ENCODE measurements at places on chromosomes 6 and 20.

DNA sequence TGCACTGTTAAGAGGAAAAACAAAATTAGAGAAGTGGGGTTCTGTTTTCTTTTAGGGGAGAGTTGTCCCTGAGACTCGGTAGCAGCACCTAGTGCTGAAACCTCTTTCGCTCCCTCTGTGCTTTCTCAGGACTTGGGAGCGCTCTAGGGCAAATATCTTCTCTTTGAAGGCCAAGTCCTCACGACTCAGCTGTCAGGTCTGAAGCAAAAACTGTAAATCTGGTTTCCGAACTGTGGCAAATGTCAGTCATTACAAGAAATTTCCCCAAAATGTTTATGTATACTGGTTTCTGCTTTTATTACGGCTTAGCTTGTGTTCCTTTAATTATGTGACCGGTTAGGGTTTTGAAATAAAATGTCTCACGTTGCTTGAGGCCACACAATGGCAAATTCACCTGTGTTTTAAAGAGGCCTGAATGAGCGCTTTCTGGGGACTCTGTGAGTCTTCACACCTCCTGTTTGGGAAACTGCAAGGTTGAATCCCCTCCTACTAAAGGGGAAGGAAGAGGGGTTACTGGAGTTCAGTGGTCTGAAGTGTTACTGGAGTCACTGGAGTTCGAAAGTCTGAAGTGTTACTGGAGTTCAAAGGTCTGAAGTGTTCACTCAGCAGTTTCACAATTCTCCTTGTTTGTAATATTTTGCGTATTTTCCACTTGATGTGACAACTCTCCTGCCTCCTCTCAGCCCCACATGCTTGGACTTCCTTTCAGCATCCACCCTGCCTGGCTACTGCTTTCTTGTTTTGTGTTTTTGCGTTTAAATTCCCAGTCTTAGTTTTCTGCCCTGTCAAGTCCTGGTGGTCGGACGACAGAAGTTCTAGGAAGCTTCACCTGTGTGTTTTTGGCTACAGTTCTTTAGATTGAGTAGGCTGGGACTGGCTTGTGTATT lies 1.6 kb downstream of the SMPDL3A start:
- DNase-seq, result no peak

DNA sequence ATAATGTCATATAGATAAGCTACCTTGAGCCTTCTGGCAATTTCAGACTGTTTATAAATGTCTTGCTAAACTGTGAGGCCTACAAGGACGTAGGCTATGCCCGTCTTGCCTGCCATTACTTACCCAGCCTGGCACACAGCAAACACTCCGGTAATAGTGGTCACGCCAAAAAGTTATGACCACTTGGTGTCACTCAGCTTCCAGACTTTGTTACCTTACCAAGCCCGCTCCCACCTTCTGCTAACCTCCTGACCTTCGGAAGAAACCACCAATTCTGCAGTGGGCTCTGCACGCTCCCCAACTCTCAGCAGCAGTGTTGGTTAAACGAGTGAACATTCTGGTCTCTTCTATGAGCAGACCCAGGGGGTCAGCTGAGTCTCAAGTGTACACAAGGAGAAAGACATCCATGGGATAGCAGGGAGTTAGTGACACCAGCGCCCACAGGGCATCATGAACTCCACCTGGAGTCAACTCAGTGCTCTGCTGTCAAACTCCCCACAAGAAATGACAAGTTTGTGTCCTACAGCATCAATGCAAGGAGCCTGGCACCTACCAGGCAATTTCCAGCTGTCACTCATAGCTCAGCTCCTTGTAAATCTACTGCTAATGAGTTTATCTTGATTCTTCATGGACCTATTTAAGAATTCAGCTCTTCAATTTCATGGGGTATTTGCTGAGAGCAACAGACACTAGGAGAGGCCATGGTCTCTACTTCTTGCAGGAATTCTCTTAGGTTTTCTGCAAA lies 119.9 kb downstream of the TTLL2 start:
- DNase-seq, result no peak

DNA sequence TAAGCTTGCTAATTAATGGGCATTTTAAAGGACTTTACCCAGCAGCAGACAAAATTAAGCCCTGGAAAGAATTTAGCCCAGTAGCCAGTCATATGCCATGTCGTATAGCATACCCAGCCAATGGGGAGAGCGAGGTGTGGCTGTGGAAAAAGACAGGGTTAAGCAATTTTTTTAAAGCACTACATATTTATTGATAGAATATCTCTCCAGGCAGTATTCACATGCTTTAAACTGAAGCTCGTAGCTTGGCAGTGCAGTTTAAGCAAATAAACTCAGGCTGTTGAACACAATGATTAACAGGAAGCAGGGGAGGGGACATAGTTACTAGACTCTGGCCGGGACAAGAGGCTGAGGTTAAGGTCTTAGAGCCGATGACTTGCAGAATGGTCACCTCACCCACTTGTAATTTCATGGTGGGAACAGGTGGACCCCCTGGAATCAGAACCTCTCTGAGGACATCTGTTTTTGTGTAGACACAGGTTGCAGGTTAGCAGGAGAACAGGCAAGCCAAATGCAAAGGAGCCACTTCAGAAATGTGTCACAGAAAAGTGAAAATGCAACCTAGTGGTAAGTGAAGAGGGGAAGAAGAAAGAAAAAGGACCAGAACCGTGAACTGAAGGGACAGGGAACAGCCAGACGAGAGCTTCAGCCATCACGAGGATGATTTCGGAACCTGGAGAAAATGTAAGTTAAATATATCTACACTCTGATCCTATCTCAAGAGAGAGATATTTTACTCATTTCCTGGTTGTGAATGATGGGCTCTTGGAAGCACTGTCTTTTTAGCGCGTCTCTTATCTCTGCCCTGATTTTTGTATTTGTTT lies 7.2 kb downstream of the GCNT2 start:
- no peak for DNase-seq

GRCh38 chr6:151239603-151240035 lies at the start of gene AKAP12:
Gene AKAP12, plus strand, starts transcription at chr6:151239967. Its CDS starts 596 bp downstream, at chr6:151240563.
- DNase-seq, result no peak

- peak; percentile 36 for DNase-seq
Measured at GRCh38 chr20:40990542-40991120, 38.0 kb upstream of the TOP1 start.

DNA sequence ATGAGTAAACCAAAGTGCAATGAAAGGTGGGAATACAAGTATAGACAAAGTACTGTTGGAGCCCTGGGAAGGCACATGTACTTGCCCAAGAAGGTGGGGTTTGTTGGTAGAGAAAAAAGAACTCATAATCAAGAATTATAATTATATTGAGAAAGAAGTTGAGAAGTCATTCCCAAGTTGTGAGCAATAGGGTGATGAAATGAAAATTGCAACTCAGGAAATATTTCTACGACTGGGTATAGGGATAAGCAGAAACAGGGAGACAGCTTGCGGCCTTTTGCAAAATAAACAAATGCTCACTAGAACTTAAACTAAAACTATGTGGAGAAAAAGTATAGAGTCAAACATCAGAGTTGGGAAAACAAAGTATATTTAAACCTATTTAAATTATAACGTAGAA lies 250.7 kb upstream of the FAM83B start:
- DNase-seq, result no peak

GRCh38 chr20:9279918-9280401 lies 211.1 kb downstream of the PLCB4 start:
- no peak for DNase-seq

GRCh38 chr6:90088009-90088408 lies 193.7 kb downstream of the GJA10 start:
- no peak for DNase-seq

- no peak for DNase-seq
Measured at GRCh38 chr6:69895396-69895795, 29.0 kb downstream of the COL19A1 start.

DNA sequence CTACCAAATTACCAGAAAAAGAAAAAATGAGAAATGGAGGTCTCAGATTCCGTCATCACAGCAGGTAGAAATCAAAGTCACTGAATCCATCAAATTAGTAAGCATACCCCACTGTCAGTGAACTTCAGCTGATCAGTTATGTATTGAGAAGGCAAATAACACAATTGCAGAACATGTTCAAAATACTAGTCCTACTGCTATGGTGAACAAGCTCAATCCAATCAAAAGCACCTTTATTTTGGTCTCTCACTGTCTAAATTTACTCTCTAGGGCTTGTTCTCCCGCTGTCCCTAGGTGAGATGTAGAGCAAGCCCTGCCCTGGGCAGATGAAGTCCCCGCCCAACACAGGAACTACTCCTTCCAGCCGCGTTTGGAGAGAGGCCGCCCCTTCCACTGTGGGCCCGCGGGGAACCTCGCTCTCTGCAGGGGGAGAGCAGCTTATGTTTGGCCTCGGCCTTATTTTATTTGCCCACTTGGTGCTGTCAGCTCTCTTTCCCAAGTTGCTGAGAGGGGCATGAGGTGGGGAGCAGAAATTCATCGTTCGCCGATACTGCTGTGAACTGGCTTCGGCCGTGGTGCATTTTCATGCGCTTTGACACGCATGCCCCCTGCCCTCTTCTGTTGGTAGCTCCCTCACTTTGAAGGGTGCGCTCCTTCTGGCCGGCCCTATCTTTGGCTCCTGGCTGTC lies 14.3 kb upstream of the MAP1LC3A start:
- no peak for DNase-seq

DNA sequence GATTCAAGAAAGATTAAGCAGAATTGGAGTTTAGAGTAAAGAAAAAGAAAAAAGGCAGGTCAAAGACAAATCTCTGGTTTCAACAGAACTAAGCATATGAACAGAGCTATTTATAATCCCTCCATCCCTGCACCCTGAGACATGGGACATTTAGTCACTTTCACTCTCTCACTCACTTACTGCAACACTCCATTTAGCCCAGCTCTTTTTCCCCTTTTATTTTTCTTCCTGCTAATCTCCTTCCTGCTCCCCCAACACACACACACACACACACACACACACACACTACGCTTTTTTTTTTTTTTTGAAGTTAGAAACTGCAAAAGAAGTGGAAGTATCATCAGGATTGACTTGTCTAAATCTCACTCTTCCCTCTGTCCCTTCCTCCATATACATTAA lies 45.1 kb upstream of the TBC1D7 start:
- no peak for DNase-seq
